ENCODE measurements at places on chromosomes 4 and X.

- no peak for DNase-seq
These were observed 96.2 kb upstream of the CCSER1 start for GRCh38 chr4:90030953-90031352.

DNA sequence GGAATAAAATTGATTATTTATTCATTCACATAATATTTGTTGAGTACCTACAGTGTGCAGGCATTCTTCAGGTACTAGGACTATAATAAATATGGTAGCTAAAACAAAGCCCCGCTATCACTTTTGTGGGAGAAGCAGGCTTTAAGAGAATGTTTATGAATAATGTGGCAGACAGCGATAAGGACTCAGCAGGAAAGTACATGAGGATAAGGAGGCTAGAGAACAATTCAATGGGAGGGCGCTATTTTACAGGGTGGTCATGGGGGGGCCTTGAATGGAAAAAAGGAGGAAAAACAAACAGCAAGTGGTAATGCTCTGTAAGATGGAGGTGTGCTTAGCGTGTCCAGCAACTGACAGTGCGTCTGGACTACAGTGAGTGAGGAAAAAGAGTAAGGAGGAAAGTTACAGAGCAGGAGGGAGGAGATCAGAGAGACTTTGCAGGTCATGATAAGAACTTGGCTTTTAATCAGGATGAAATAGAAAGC, 264.2 kb upstream of the ETNPPL start:
- DNase-seq = no peak

DNA sequence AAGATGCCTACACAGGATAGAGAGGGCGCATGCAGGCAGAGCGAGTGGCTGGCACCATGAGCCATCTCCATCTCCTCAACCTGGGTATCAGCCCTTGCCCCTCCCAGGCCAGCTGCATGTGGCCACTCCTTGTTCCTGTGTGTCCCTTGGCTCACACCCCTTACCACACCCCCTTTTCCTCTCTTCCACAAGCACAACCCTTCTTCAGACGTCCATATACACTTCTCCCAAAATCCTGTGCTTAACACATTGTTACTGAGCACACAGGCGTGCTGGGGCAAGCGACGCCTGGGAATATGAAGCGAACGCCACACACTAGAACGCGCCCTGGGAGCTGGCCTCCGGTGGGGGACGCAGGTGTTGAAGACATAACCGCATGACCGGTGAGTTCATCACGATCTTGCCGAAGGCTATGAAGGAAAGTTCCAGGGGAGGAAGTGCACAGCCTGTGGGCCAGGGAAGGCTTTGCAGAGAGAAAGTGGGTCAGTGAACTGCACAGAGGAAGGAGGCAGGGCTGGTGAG, 19.1 kb upstream of the KIAA0232 start:
- no peak for DNase-seq

GRCh38 chr4:102610476-102610875, 109.3 kb downstream of the NFKB1 start:
- DNase-seq = no peak

- DNase-seq = no peak
These were observed 103.5 kb downstream of the LDB2 start for GRCh38 chr4:16794816-16795445.

DNA sequence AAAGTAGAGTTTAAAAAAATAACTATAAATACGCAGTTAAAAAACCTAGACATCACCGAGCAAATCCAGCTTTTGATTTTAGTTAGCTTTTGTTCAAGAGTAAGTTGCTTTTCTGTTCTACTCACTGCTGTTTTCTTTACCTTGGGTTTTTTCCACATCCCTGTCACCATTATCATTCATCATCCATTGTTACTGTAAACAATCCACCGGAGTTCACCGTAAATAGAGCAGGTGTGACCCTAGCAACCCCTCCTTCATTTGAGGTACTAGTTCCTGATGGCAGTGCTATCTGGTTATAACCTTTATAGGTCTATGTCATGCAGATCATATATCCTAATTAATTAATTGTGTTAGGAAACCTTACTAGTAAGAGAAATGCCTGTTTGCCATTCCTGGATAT, 43.0 kb upstream of the TEX13D start:
- DNase-seq = no peak

GRCh38 chr4:150217192-150217591, 138.9 kb downstream of the DCLK2 start:
- no peak for DNase-seq

DNA sequence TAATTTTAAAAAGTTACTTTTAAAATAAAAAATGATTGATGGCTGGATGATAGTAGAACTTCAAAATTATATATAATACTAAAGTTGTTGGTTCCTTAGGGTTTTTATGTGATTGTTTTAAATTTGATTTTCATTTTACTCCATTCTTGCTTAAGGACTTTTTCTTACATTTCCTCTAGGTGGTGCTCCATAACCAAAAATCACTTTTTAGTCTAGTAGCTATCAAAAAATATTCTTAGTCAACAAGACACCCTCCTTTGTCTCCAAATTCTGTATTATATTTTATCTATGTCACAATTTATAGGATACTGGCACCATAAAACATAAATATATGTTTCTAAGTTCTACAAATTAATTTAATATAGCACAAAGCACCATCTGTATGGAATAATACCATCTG, 67.2 kb upstream of the BRWD3 start:
- no peak for DNase-seq

GRCh38 chr4:158444621-158445020, 77.1 kb upstream of the RXFP1 start:
- no peak for DNase-seq

- DNase-seq = no peak
These were observed 410.7 kb downstream of the CENPC start for GRCh38 chr4:67134616-67135015.

DNA sequence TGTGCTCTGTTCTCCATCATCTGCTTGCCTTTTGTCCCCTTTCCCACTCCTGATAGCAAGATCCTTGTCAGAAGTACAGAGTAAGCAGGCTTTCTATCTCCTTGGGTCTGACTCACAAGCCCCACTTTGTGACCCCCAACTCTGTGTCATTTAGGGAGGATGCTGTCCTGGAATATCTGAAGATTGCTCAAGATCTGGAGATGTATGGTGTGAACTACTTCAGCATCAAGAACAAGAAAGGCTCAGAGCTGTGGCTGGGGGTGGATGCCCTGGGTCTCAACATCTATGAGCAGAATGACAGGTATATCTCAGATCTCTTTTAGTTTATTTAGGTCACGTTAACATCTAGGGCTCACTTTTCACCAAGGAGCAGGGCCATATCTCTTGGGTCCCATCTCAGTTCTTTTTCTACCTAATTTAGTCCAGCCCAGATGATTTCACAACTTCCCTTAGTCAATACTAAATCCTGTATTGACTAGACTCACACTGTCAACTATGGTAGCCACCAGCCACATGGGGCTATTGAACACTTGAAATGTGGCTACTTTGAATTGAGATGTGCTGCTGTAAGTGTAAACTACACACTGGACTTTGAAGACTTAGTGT, 64.3 kb downstream of the MSN start:
- no peak for DNase-seq

- no peak for DNase-seq
These were observed 479.2 kb downstream of the GBA3 start for GRCh38 chr4:23171976-23172375.

DNA sequence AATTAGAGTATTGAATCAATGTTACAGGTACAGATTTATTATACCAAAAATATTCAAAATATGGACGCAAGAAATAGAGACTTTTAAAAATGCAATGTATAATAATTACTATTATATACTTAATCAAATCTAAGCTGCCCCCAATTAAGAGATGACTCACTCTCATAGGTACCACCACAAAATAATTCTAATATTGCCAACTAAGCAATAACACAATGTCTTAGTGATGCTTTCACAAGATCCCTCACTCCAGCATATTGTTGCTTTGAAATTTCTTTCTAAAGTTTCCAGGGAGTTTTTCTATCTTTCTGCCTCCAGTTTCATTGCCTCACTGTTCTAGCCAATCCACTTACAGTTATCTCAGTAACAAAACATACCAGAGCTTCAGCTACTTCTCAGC, 270.0 kb upstream of the PABPC4L start:
- no peak for DNase-seq

DNA sequence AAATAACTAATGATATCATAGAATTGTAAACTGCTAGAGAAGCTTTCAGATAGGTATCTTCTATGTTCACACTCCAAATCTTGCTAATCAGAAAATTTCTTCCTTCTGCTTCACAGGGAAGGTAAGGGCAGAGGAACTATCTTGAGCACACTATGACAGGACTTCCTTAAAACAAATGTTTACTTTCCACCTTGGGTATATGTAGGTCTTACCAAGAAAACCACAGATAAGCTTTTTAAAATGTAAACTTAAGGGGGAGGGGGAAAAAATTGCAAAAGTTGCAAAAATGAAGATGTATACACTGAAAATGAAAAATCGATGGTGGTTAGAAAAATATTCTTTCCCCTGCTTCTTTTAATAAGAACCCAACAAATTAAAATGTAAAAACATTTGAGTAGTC, 30.9 kb downstream of the YTHDC1 start:
- no peak for DNase-seq

- DNase-seq = peak; percentile 37
These were observed 866 bp upstream of the UVSSA start for GRCh38 chr4:1345903-1346780.

- DNase-seq = no peak
These were observed 5.0 kb downstream of the HPSE start for GRCh38 chr4:83329521-83330110.

- DNase-seq = no peak
These were observed at the start of gene IL9R for GRCh38 chrX:155997436-155997835. IL9R (plus strand) TSS chrX:155997696; CDS start chrX:155997760, 64 bp downstream.

GRCh38 chr4:113050837-113051236, 1.4 kb downstream of the ANK2 start:
- no peak for DNase-seq

GRCh38 chrX:123731258-123731986, 1.4 kb downstream of the THOC2 start:
- no peak for DNase-seq

DNA sequence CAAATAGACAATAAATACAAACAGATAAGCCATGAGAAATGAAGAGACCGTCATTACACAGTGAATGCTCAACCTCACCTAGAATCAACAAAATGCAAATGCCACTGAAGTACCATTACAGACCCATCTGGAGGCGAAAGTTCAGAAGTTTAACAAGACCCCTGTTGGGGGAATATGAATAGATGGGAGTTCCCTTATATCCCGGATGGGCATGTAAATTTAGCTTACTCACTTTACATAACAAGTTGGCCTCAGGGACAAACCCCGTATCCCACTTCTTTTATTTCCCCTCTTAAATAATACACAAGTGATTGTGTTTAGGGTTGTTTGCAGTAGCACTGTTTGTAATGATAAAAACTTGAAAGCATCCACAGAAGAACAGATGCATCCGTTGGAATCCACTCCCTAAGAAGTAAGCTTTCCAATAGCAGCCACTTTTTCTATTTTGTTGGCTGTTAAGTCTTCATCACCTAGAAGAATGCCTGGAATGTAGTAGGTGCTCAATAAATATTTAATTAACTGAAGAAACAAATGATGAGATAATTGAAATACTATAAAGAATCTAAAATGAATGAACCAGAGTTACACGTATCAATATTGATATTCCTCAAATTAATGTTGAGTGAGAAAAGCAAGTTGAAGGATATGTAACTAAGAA, 1076.3 kb upstream of the TENM3 start:
- no peak for DNase-seq

GRCh38 chr4:95249426-95250021, 299.2 kb downstream of the UNC5C start:
- DNase-seq = no peak

DNA sequence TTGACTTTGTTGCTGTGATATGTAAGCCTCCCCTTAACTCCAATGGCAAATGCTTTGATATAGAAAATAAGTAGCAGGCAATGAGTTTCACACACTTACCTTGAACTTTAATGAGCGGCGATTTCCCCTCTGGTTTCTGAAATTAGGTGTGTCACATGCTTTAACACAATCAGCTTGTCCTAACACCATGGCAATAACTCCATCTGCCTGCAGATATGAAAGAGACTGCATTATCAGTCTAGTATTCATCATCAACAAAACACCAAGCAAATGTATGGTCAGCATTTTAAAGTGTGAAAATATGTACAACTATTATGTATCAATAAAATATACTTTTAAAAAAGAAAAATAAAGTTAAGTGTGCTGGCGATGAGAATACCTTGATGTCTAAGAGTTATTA, 128.8 kb upstream of the FAM9B start:
- no peak for DNase-seq

DNA sequence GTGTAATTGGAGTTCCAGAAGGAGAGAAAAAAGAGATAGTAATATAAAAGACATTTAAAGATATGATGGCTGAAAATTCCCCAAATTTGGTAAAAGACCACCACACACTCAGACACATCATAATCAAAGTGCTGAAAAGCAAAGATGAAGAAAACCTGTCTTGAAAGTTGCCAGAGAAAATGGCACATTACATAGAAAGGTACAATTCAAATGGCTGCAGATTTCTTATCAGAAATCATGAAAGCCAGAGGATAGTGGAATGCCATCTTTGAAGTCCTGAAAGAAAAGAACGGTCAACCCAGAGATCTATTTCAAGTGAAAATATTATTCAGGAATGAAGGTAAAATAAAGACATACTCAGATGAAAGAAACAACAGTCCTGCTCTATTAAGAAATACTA, 29.3 kb upstream of the PAGE4 start:
- DNase-seq = no peak

DNA sequence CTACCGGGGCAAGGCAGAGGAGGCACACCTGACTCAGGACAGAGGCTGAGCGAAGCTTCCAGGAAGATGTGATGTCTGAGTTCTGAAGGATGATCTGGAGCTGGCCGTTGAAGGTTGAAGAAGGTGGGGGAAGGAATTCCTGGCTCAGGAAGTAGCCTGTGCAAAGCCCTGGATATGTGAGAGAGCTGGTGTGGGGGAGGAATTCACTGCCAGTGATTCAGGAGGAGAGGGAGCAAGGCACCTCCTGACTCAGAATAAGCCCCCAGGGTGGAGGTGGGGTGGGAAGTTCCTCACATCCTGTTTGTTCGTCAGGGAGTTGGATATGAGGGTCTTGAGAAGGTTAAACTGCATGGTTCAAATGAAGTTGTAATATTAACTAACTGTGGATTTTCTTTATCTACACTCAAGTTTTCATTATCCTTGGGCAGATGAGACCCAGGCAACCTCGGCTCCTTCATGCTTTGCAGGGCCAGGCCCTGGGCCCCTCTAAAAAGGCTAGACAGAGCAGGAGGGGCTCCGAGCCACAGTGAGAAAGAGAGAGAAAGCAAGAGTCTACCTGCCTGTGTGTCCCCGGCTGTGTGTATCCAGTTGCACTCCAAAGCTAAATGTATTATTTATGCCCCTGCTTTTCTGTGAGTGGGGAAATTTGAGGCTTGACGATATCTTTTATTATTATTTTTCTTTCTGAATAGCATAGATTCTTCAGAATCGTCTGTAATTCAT, 7.1 kb downstream of the NHSL2 start:
- DNase-seq = no peak

DNA sequence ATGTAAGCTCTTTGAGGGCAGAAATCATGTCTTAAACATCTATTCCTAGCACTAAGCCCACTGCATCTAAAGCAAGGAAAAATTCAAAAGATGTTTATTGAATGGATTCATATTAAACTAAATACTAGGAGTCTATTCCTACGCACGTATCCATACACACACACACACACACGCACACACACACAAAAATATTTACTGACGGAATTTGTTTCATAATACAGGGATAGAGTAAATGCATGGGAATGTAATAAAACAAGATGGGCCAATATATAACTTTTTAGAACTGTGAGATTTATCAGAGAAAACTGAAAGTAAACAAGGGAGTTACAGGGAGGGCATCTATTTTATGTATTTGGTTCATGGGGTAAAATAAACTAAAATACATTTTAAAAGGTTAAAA, 57.6 kb downstream of the WDFY3 start:
- no peak for DNase-seq
